Memory B cell (primary cell): ENCODE measurements at places on chromosomes 12 and 14.

DNA sequence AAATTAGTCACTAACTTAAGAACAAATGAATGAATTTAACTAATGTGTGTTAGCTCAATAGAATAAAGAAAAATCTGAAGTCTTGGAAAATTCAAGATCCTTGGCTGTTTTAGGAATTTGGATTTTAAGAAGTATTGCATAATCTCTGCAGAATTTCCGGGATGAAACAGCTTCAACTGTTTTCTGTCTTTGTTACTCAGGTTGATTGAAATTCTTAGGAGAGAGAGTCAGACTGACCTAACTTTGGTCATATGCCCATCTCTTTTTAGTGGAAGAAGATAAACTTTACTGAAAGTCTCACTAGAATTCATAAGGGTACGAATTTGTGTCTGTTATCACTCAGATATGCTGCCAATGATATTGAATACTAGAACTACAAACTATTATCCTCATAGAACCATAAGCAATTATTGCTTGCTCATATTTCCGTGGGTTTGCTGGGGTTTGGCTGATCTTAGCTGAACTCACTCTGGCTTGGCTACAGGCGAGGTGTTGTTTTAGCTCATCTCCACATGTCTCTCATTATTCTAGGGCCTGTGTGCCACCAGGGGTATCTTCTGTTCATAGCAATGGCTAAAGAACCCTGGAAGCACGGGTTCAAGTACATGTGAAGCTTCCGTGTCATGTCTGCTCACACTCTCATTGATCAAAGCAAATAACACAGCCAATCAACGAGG, 257.4 kb upstream of the NOVA1 start:
- DNase-seq, result no peak
- no peaks in the 10 kb centered on the region for H3K4me1 ChIP-seq
- no peak overlapping the region for H3K4me3 ChIP-seq
- H3K27me3 ChIP-seq, result no peaks in the 10 kb centered on the region
- H3K36me3 ChIP-seq, result no peaks in the 10 kb centered on the region

GRCh38 chr14:36516719-36517241, 3.3 kb downstream of the NKX2-1 start:
- no peak for DNase-seq
- no peak overlapping the region for H3K4me3 ChIP-seq
- H3K4me1 ChIP-seq, result no peaks in the 10 kb centered on the region
- H3K27me3 ChIP-seq, result peaks cover 6% of the 10 kb centered on the region
- no peak overlapping the region for H3K27ac ChIP-seq

DNA sequence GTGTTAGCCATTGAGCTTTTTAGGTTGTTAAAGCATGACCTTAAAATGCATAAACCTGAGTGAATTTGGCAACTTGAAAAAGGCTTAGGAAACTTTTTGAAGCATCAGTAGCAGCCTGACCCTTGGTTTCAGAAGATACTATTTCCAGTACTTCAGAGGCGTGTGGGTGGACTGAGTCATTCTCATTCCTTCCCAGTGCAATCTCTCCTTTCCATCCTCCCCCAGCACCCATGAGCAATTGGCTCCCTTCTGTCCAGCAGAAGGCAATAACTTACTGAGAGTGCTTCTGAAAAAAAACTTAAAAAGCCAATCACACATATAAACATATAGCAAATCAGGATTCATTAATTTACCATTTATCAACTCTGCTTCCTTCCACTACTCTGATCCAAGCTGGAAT, 299.3 kb upstream of the STXBP6 start:
- no peak for DNase-seq
- H3K27ac ChIP-seq, result no peak overlapping the region
- no peaks in the 10 kb centered on the region for H3K36me3 ChIP-seq
- H3K27me3 ChIP-seq, result no peaks in the 10 kb centered on the region
- no peaks in the 10 kb centered on the region for H3K4me1 ChIP-seq
- H3K4me3 ChIP-seq, result no peak overlapping the region

- no peak overlapping the region for H3K4me3 ChIP-seq
- no peaks in the 10 kb centered on the region for H3K36me3 ChIP-seq
- peaks cover 5% of the 10 kb centered on the region for H3K27me3 ChIP-seq
- no peak for DNase-seq
Observed at GRCh38 chr12:12880537-12880936, 10.8 kb upstream of the GPRC5A start.

- H3K36me3 ChIP-seq, result peaks cover 28% of the 10 kb centered on the region
- no peak overlapping the region for H3K27ac ChIP-seq
- no peak overlapping the region for H3K4me3 ChIP-seq
- no peak for DNase-seq
- H3K27me3 ChIP-seq, result no peaks in the 10 kb centered on the region
Observed at GRCh38 chr12:112196196-112196875, 71.0 kb downstream of the TRAFD1 start.

DNA sequence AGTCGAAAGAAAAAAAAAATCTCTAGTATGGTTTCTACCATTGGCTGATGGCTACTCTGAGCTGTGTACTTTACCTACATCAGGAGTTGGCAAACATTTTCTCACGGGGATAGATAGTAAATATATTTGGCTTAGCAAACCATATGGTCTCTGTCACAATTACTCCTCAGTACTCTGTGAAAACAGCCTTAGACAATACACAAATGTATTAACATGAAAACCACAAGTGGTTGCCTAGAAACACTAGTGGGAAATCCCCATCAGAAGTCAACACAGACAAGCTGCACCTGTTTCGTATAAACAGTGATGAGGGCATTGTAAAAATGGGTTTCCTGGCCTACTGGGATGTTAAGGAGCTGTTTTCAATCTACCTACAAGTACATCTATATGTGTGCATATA, 84.6 kb upstream of the NAV3 start:
- H3K4me1 ChIP-seq, result peaks cover 3% of the 10 kb centered on the region
- H3K36me3 ChIP-seq, result no peaks in the 10 kb centered on the region
- no peaks in the 10 kb centered on the region for H3K27me3 ChIP-seq
- no peak overlapping the region for H3K4me3 ChIP-seq
- peak overlapping the region; percentile 67 for H3K27ac ChIP-seq

DNA sequence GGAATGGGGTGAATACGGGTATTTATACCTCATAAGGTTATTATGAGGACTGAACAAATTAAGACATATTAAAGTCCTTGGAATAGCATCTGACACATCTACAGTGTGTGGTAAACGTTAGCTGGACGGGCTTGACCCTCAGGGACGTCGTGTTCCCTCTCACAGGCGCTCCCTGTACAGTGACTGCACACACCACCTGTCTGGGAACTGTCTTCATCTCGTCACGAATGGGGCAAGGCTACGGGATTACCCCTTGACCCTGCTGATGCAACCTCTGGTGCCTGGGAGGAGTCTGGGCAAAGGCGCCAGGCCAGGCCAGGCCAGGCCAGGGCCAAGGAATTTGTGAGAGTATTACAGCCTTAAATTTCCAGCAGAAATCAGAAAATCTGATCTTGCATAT, 191.1 kb downstream of the CALM1 start:
- H3K4me3 ChIP-seq, result no peak overlapping the region
- DNase-seq, result no peak
- peaks cover 3% of the 10 kb centered on the region for H3K27me3 ChIP-seq
- no peaks in the 10 kb centered on the region for H3K36me3 ChIP-seq

DNA sequence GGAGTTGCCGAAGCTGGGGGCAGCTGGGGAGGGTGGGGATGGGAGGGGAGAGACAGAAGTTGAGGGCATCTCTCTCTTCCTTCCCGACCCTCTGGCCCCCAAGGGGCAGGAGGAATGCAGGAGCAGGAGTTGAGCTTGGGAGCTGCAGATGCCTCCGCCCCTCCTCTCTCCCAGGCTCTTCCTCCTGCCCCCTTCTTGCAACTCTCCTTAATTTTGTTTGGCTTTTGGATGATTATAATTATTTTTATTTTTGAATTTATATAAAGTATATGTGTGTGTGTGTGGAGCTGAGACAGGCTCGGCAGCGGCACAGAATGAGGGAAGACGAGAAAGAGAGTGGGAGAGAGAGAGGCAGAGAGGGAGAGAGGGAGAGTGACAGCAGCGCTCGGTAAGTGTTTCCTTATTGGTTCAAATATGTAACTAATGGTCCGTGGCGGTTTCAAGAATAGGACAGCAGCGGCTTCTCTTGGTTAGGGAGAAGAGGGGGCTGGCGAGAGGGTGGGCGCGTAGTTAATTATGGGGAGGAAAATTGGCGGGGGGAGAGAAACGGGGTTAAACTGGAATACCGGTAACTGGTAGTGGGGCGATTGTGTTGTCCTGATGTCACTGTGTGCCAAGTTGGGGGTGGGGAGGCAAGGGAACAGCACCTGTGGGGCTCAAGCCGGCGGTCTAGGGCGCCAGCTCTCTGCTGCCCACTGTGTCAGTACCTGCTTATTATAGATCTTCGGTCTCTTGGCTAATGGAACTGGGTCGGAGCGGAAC, 8.4 kb downstream of the HOXC8 start:
- peaks cover 2% of the 10 kb centered on the region for H3K36me3 ChIP-seq
- peaks cover 22% of the 10 kb centered on the region for H3K27me3 ChIP-seq
- peaks cover 19% of the 10 kb centered on the region for H3K4me1 ChIP-seq
- peak overlapping the region; percentile 85 for H3K27ac ChIP-seq

GRCh38 chr12:12214635-12215131, 52.2 kb downstream of the LRP6 start:
- H3K36me3 ChIP-seq, result peaks cover 1% of the 10 kb centered on the region
- H3K27ac ChIP-seq, result no peak overlapping the region
- no peak overlapping the region for H3K4me3 ChIP-seq
- no peak for DNase-seq
- H3K4me1 ChIP-seq, result peaks cover 2% of the 10 kb centered on the region

- no peaks in the 10 kb centered on the region for H3K27me3 ChIP-seq
- H3K4me1 ChIP-seq, result no peaks in the 10 kb centered on the region
- no peak overlapping the region for H3K4me3 ChIP-seq
- H3K36me3 ChIP-seq, result no peaks in the 10 kb centered on the region
- no peak for DNase-seq
Observed at GRCh38 chr12:84644908-84645307, 267.7 kb downstream of the SLC6A15 start.

- H3K4me3 ChIP-seq, result no peak overlapping the region
- H3K27ac ChIP-seq, result no peak overlapping the region
- DNase-seq, result no peak
- H3K27me3 ChIP-seq, result peaks cover 13% of the 10 kb centered on the region
- peaks cover 9% of the 10 kb centered on the region for H3K4me1 ChIP-seq
Observed at GRCh38 chr14:104970231-104971068, 7.7 kb downstream of the AHNAK2 start.

DNA sequence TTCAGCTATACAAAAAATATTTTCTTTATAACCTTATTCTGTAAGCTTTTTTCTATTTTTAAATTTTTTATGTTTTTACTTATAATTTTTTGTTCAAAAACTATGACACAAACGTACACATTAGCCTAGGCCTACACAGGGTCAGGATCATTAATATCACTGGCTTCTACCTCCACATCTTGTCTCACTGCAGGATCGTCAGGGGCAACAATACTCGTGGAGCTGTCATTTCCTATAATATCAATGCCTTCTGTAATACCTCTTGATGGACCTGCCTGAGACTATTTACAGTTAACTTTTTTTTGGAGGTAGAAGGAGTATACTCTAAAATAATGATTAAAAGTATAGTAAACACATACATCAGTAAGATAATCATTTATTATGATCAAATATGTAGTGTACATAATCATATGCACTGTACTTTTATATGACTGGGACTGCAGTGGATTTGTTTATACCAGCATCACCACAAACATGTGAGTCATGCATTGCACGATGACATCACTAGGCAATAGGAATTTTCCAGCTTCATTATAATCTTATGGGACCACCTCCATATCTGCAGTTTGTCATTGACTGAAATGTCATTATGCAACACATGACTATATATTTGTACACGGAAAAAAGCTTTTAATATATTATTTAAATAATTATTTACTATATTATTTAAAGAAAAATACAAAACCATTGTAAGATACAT, 18.5 kb upstream of the PMCH start:
- H3K4me3 ChIP-seq, result no peak overlapping the region
- DNase-seq, result no peak
- H3K27me3 ChIP-seq, result no peaks in the 10 kb centered on the region
- no peaks in the 10 kb centered on the region for H3K36me3 ChIP-seq
- no peaks in the 10 kb centered on the region for H3K4me1 ChIP-seq
- H3K27ac ChIP-seq, result no peak overlapping the region

DNA sequence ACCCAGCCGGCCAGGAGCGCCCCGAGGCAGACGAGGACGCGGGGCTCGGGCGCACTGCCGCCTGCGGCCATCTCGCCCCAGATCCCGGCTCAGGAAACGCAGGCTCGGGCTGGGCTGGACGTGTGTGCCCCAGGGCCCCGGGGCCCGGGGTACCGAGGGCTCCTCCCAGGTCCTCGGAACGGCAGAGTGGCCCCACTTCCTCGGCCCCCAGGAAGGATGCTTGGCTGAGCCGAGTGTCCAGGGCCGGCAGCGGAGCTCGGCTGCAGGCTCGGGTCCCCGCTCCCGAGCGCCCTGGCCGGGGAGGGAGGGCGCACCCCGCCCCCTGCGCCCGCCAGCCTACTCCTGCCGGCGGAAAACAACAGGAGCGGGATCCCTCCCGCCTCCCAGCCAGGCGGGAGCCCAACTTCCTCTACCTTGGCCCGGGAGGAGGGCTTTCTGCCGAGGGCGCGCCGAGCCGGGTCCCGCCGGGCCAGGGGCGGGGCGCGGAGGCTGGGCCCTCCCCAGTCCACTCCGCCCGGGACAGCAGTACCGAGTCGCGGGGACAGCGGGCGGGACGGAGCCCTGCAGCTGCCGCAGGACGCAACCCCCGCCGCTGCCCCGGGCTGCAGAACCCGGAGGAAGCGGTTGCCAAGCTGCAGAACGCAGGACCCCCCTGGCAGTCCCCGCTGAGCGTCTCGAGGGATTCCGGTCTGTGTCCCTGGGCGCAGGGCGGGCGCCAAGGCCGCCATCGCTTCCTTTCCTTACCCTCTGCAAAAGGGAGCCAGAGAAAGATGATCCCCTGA, at the start of gene VSIG10:
VSIG10 (minus strand) TSS at position 411 of the 782 bp plus-strand sequence; CDS start at position 71, 340 bp downstream.
- peak within 1 kb of the TSS; percentile 86 for H3K4me3 ChIP-seq
- H3K27ac ChIP-seq, result no peak within 1 kb of the TSS
- H3K4me1 ChIP-seq, result peaks cover 6% of the 10 kb centered on the region
- H3K36me3 ChIP-seq, result no peaks in the 10 kb centered on the region
- DNase-seq, result peak; percentile 24

- H3K4me1 ChIP-seq, result peaks cover 27% of the 10 kb centered on the region
- peaks cover 1% of the 10 kb centered on the region for H3K27me3 ChIP-seq
- no peaks in the 10 kb centered on the region for H3K36me3 ChIP-seq
- no peak for DNase-seq
Observed at GRCh38 chr12:124866883-124867400, 3.3 kb upstream of the SCARB1 start.

DNA sequence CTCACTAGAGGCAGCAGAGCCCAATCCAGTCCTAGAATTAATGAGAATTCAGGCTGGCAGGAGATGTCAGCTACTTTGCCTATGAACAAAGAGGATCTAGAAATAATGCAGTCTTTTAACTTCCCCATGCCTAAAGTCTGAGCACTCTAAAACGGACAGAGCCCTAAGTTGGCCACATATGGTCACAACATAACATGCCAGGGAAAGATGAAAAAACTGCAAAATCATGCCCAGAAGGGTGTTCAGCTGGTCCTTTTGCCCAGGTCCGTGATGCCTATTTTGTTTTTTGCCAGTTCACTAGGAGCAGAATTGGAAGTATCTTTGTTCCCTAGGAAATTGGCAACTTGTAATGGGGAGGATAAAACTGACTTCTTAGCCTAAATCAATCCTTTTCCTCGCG, 20.3 kb upstream of the LMNTD1 start:
- no peak overlapping the region for H3K4me3 ChIP-seq
- DNase-seq, result no peak
- H3K4me1 ChIP-seq, result no peaks in the 10 kb centered on the region
- peaks cover 3% of the 10 kb centered on the region for H3K27me3 ChIP-seq
- no peak overlapping the region for H3K27ac ChIP-seq

- H3K4me1 ChIP-seq, result peaks cover 15% of the 10 kb centered on the region
- H3K27me3 ChIP-seq, result peaks cover 12% of the 10 kb centered on the region
- H3K36me3 ChIP-seq, result no peaks in the 10 kb centered on the region
- no peak for DNase-seq
Observed at GRCh38 chr12:89244536-89244935, 107.8 kb downstream of the DUSP6 start.
